ENCODE measurements at places on chromosomes 16 and 17.

- no peak for DNase-seq
These were observed 12.1 kb upstream of the ZFHX3 start for GRCh38 chr16:73059779-73060615.

GRCh38 chr16:73143576-73144422 is 95.9 kb upstream of the ZFHX3 start:
- no peak for DNase-seq

GRCh38 chr17:63124958-63125357 is 158.9 kb downstream of the TANC2 start:
- no peak for DNase-seq

DNA sequence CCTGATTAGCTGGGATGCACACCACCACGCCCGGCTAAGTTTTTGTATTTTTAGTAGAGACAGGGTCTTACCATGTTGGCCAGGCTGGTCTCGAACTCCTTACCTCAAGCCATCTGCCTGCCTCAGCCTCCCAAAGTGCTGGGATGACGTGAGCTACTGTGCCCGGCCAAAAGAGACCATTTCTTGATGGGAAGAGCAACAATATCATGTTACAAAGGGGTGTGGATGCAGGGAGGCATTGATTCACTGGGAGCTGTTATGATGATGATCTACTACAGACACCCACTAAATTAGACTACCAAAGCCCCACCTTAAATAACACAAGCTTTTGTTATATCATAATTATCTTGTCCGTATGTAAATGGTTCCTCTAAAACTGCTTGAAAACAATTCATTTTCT is 81.4 kb upstream of the PSMD7 start:
- no peak for DNase-seq

DNA sequence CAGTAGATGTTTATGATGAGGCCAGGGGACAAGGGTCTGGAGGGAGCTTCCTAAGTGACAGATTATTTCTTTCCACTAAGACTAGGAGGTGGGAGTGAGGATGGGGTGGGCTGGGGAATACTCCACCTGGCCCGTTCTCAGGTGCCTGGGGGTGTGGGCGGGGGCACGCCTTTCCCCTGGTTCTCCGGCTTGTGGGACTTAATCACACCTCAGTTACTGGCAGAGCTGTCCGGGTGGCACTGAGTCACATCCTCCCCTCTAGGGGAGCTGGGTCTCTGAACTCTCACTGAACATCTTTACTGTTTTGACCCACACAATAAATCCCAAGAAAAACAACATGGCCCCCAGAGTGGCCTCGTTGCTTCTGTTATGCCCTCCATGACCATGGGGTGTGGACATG is 332.8 kb downstream of the MAF start:
- no peak for DNase-seq

GRCh38 chr16:23394141-23394831 is 58.7 kb downstream of the COG7 start:
- DNase-seq: no peak

- no peak for DNase-seq
These were observed 143.7 kb upstream of the RCVRN start for GRCh38 chr17:10048629-10049350.

DNA sequence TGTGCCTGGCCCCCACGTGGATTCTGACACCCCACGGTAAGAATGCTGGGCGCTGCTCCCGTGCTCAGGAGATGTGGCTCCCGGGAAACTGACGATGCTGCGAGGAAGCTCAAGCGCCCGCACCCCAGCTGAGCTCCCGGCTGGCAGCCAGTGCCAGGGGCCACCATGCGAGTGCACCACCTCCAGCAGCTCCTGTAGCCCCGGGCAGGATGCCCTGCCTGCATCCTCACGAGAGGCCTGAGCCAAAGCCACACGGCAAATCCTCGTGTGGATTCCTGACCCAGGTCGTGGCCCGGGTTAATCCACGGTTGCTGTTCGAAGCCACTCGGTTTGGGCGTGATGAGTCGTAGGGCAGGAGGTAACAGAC is 11.6 kb upstream of the DPEP1 start:
- no peak for DNase-seq

DNA sequence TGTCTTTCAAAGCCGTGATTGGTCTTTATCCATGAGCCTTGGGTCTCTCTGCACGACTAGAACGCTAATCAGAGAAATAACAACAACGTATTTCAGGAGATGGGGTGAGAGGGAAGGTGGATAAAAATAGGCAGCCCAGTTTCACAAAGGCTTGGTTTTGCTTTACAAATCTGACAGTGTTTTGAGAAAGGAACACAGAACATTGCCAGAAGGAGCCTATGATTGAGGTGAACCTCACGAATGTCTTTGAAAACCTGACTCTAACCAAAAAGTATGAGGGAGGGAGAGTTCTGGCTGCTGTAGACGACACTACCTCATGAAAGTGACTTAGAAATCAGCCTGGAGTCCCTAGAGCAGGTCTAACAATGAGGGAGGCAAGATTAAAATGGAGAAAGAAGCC is 38.0 kb upstream of the NOL11 start:
- DNase-seq: peak; percentile 35

DNA sequence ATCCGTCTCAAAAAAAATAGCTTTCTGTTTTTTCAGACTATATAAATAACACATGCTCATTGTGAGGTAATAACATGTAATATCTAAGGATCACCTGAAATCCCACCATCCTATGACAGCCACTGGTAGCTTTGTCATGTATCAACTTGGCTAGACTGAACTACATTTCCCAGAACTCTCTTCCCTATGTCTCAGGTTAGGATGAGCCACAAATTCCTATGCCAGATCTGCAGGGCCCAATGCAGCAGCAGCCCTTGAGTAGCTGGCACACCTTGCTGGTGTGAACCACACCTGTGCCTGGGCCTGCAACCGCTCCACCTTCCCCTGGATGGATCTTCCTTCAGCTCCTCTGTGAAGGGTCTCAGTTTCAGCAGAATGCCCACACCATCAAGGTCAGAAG is 28.1 kb downstream of the OGFOD1 start:
- DNase-seq: no peak

DNA sequence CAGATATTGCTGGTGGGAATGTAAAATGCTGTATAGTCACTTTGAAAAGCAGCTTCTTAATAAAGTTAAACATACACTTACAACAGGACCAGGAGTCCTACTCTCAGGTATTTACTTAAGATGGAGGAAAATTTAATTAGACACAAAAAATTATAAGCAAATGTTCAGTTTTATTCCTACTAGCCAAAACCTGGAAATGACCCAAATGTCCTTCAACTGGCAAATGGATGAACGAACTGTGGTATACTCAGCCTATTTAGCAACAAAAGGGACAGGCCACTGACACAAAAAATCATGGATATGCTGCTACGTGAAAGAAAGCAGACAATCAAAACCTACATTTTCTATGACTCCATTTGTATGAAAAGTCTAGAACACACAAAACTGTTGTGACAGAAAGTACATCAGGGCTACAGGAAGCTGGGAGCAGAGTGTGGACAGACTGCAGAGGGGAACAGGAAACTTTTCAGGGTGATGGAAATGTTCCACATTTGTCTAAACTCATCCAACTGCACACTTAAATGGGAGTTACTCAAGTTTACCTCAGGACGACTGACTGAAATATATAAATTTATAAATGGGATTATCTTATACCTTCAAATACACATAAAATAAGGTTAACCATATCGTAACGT is 49.3 kb upstream of the MNT start:
- no peak for DNase-seq

DNA sequence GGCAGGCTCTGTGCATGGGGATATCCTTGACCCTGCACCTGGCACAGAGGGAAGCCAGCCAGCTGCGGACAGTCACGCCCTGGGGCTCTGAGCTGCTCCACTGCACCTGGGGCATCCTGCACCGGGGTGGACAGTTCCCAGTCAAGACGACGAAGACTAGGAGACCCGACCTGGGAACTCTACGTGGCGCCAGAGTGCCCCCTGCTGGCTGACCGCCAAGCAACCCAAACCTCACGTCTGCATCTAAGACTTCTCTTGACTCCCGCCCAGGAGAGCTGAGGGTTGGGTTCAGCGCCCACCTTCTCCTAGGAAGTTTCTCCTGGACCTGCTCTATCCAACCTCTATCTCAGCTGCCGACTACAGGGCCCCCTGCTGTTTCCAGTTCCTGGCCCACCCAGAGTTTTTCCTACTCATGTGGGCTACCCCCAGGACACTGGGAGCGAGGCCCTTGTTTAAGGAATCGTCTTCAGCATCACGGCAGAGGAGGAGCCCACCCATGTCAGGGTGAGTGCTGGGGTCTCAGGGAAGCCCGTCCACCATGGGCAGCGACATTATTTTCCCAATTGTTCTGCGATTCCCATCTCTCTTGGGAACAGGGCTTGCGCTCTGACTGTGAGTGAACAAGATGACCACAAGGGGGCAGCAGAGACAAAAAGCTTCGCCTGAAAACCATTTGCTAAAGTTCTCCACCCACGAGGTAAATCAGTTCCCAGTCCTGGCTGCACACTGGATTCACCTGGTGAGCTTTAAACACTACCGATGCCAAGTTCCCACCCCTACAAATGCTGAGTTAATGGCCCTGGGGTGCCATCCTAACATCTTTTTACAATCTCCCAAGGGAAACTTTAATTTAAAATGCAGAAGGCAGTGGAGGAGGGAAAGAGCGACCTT is 29.3 kb downstream of the TLE7 start:
- DNase-seq: peak; percentile 83

- no peak for DNase-seq
These were observed 3.7 kb downstream of the RHBDL3 start for GRCh38 chr17:32269377-32269776.

DNA sequence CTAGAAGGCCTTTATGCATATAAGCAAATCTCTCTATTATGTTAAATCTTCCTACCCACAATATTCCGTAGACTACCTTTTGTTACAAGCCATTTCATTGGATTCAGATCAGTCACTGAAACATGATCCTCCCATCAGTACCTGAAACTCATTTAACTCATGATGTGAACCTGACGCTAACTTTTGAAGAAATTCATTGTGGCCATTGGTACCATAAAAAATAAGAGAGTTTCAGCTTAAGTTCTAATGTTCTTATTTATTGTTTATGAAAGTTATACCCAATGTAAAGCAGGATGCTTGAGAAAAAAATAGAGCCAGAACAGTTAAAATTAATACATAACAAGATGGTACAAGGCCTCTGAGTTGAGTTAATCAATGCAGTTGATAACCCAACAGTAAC is 439.6 kb downstream of the KCNJ2 start:
- no peak for DNase-seq

GRCh38 chr16:74200921-74201320 is 95.7 kb upstream of the PSMD7 start:
- DNase-seq: no peak

- peak; percentile 78 for DNase-seq
These were observed at the start of gene SDR42E1 for GRCh38 chr16:82011199-82011641. Gene SDR42E1 (minus strand): TSS chr16:82011470. CDS start chr16:82000858, 10,612 bp downstream.

Measured in GM20000 (cell line).